ENCODE measurements at places on chromosomes 12 and 14.

DNA sequence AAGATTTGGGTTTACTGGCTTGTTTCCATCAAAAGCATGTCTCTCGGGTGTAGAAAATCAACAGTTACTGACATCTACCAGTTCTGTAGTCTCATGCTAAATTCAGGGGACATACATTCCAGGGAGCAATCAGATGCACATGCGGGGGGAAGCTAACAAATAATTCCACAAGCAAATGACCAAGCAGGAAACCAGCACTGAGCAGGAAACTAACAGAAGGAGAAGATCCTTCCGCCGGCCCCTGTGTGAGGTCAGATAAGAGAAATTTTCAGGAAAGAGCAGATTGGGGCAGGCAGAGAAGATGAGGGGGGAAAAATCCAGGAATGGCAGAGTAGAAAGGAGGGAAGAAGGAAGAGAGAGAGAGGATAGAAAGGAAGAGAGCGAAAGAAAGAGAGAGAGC lies 127.6 kb upstream of the TMCC3 start:
- DNase-seq = no peak

GRCh38 chr12:50103767-50104321 lies at the start of gene GPD1:
GPD1 (plus strand) TSS chr12:50104008; CDS start chr12:50104051, 43 bp downstream.
- DNase-seq = no peak

- no peak for DNase-seq
Measured at GRCh38 chr12:45668641-45669040, 60.9 kb upstream of the ARID2 start.

DNA sequence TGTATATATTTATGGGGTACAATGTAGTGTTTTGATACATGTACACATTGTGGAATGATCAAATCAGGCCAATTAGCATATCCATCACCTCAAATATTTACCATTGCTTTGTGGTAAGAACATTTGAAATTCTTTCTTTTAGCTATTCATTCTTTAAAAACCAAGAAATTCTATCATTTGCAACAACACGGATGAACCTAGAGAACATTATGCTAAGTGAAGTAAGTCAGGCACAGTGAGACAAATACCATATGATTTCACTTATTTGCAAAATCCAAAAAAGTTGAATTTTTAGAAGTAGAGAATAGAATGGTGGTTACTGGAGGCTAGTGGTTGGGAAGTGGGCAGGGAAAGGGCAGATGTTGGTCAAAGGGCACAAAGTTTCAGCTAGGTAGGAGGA lies 129.3 kb upstream of the PTPRQ start:
- no peak for DNase-seq

GRCh38 chr14:49857427-49858003 lies 4.9 kb upstream of the NEMF start:
- DNase-seq = no peak

DNA sequence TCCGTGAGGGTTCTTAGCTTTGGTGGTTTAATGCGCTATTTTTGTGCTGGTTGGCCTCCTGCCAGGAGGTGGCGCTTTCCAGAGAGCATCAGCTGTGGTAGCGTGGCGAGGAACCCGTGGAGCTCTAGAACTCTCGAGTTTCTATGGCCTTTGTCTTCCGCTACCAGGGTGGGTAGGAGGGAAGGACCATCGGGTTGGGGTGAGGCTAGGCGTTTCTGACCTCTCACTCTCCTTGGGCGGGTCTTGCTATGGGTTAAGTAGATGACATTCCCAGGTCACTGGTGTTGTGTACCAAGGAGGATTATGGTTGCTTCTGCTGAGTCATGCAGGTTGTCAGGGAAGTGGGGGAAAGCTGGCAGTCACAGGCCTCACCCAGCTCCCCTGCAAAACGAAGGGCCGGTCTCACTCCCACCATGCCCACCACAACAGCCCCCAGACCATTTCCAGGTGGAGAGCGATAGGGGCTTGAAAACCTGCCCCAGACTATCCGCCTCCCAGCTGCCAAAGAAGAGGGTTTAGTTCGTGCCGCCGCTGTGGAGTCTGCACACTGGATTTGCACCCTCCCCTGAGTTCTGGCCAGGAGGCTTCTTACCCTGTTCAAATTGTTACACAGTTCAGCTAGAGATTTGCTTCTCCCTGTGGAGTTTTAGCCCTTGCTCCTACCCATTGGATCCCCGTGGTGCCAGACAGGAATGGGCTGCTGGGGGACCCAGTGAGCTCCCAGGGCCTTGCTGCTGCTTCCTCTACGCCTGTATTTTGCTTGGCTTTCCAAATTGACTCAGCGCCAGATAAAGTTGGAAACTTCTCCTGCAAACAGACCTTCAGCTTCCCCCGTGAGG lies 21.9 kb downstream of the RNFT2 start:
- DNase-seq = peak; percentile 20

GRCh38 chr14:63388766-63389431 lies 70.2 kb upstream of the GPHB5 start:
- peak; percentile 5 for DNase-seq

- no peak for DNase-seq
Measured at GRCh38 chr12:88327276-88327675, 185.2 kb downstream of the TMTC3 start.

- DNase-seq = no peak
Measured at GRCh38 chr14:77131871-77132486, 9.6 kb downstream of the ZDHHC22 start.

- DNase-seq = no peak
Measured at GRCh38 chr12:25675808-25676207, 122.7 kb upstream of the LMNTD1 start.

DNA sequence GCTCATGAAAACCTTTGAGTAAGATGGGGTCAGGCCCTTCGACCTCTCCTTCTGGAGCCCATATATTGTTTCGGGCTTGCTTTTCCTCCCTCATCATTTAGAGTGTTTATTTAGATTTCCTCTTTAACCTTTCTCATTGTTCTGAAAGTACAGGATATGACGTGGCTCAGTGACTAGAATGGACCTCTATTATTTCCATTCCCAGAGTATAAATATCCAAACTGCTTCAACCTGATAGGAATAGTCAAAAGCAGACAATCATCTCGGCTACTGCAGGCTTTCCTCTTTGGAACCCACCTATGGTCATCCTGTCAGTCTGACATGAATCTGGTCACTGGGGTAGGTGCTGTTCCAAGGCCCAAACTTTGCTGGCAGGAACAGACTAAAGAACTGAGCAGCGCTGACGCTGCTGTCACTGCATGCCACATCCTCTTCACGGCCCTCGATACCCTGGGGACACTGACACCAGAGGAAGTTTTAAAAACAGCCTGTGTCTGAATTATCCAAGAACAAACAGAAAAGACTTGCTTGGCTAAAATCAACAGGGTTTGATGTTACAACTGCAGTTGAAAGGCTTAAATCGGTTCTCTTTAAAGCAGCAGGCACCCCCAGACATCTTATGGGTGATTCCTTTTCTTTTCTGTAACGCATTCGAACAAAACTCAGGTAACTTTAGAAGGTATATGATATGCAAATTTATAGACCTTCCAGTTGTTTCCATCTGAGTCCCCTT lies 5.0 kb upstream of the DDX47 start:
- peak; percentile 43 for DNase-seq

DNA sequence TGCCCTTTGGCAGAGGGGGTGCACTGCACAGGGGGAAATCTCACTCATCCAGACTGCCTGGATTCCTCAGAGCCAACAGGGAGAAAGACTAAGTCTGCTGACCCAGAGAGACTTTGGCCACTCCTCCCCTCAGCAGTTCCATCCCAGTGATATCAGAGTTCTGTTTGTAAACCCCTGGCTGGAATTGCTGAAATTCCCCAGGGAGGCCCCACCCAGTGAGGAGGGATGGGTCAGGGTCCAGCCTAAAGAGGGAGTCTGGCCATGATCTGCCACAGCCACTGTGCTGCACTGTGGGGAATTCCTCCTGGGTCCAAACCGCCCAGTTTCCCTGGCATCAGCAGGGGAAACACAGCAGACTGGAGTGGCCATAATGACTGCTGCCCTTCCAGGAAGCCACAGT lies 54.9 kb upstream of the USP15 start:
- no peak for DNase-seq

DNA sequence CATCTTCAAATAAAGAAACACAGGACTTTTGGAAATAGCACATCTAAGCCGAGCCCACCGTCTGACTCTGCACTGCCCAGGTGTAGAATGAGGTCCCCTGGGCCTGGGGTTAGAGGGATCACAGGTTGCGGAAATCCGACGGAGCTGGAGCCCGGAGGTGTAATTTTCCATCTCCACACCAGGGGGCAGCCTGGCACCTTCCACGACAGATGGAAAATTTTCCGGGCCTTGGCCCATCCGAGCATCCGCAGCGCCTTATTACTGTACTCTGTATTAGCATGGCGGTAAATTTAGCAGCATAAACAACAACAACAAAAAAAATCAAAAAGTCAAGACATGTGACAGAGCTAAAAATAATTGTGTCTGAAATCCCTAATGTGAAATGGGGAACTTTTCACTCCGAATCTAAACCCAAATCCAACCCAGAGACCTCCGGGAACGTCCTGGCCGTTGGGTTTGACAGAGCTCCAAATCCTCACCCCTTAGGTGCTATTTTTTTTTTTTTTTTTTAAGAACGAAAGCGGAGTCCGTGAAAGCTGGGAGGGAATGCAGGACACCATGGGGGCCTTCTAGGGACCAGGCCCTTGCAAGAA lies 93.9 kb downstream of the KSR2 start:
- peak; percentile 60 for DNase-seq

DNA sequence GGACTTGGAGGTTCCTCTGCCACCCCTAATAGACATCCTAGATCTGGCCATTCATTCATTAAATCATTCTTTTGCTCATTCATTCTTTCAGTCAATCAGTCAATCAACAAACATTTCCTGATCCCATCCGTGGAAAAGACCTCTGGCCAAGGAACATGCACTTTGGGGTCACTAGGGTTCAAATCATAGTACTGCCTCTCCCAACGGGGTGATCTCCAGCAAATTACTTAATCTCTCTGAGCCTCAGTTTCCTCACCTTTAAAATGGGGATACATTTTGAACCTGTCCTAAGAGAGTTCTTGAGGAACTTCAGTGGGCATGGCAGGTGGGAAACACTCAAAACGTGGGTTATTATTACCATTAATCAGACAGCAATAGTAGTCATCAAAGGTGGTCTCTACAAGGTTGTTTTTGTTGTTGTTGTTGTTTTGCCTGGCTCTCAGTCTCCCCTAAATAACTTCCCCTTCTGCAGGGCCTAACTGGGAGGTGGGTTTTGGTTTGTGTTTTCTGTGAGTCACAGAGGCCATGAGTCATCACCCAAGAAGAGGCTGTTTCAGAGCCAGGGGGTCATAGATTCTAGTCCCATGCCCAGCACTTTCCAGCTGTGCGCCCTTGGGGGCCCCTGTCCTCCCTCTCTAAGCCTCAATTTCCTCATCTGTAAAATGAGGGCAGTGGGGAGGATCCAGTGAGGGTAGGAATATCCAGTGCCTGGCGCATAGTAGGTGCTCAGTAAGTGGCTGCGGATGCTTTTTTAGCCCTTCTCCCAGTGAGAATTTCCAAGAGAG lies 16.9 kb upstream of the FAM222A start:
- DNase-seq = no peak

DNA sequence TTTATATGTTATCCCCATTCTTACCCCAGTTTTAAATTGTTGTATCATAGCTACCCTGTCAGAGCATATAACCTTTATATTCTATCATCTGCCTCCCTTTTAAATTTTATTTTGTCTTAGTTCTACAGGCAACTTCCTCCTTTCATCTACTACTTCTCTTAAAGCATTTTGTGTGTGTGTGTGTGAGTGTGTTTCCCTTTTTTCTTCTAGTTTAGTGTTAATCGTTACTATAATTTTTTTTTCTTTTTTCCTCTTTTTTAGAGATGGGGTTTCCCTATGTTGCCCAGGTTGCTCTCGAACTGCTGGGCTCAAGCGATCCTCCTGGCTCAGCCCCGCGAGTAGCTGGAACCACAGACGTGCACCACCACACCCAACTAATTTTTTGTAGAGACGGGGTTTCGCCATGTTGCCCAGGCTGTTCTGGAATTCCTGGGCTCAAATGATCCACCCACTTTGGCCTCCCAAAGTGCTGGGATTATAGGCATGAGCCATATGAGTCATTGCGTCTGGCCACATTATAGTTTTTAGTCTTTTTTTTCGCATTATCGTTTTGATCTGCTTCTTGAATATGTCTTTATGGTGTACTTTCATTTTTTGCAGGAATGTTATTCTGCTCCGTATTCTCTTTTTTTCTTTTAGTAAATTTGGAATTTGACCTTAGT lies 33.1 kb upstream of the FBXO34 start:
- no peak for DNase-seq

DNA sequence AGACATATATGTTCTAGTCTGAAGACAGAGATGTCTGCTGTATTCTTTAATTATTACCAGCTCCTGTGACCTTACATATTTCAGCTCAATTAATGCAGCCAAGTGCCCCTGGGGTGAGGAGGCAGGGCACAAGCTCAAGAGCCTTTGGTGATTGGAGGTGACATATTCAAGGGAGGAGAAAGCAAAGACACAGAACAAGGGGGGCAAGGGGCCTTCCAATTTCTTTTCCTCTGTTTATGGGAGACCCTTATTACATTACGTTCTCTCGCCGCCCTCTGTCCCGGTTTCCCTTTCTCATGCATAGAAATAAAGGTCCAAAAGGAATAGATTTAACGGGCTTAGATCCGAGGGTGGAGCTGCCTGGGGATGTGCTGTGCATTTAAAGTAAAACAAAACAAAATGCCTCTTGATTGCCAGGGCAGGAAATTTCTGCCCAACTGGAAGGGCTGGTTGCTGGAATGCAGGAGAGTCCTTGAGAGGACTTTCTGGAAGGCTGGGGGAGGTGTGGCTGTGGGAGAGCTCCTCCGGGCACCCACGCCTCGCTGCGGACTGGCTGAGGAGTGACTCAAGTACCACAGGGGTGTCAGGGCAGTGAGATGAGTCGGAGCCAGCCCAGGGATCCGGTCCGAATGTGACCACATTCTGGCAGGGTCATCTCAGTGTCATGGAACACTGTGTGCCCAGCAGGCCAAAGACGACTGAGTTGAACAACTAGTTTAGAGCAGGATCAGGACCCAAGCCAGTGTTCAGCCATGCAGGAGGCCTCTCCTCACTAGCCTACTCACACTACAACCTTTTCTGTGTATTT lies 32.1 kb upstream of the GSG1 start:
- no peak for DNase-seq

- no peak for DNase-seq
Measured at GRCh38 chr14:85529803-85530574, at the start of gene FLRT2. FLRT2 (plus strand) TSS chr14:85530144; CDS start chr14:85621515, 91,371 bp downstream.

Data from T follicular helper cell (primary cell).